ENCODE measurements at places on chromosomes 6 and 20. TPM values are rescaled to one million over a fixed set of nuclear protein-coding genes. Genes with fewer than 3 reads are reported as not detected.

GRM1 gene
- not detected for total RNA-seq

KIAA1755 gene
- total RNA-seq = 1.5 TPM

DNA sequence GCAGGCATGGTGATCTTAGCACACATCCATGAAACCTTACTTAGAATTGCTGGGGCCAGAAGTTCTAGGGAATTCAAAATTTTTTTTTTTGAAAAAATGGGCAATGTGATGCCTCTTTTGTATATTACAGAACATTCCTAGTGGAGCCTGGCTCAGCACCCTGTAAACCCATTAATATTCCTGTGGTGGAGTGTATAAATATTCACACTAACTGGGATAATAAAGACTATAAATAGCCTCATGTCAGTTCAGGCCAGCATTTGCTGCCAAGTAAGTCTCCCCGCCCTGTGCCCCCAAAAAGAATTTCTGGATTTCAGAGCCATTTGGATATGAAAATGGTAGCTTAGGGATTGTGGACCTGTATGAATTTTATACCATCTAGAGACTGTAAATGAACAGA lies 14.8 kb downstream of the BANF2 start:
- H3K4me1 ChIP-seq = peaks cover 7% of the 10 kb centered on the region
- H3K36me3 ChIP-seq = no peaks in the 10 kb centered on the region
- no peak overlapping the region for H3K27ac ChIP-seq
- no peak overlapping the region for H3K4me3 ChIP-seq
- peaks cover 12% of the 10 kb centered on the region for H3K27me3 ChIP-seq

DNA sequence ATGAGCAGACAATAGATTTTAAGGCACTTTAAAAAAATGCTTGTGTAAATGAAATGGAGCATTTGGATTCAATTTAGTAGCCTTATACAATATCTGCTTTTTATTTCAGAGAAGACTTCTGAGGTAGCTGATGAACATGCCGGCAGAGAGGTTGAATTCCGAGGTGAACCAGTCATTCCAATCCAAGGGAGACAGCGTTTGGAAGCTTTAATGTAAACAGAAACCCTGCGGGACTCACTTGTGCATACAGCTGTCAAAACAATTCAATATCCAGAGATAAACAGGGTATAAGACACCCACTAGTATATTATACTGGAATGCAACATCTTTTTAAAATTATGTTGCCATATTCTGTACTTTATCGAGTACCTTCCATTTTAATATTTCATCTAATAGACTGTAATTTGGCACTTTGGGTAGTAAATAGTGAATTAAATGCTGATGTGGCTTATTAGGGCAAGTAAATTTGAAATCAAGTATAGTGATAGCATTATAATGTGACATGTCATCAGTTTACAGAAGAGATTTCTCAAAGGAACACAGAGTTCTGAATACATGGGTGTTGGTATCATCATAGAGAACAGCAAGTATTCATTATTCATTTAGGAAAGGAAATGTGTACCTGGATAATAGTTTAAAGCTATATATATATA lies 347.7 kb downstream of the PRKN start:
- peaks cover 4% of the 10 kb centered on the region for H3K36me3 ChIP-seq
- H3K4me1 ChIP-seq = no peaks in the 10 kb centered on the region
- H3K27me3 ChIP-seq = no peaks in the 10 kb centered on the region

DNA sequence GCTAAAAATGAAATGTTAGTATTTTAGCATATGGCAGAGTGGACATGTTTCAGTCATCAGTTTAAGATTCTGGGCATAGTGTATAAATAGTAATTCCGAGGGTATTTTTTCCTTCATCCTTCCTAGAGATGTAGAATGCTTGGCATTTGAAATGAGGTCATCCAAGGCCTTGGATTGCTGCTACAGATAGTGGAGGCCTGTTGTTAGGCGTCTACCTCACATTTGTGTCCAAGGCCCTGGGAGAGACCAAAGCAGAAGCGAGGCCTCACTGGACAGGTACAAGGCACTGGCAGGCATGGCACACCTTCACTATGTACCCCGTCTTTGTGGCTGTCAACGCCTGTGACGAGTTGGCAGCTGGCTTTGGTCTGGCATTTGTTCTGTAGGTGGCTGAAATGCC lies 58.0 kb downstream of the DTD1 start:
- H3K27ac ChIP-seq = no peak overlapping the region
- no peak overlapping the region for H3K4me3 ChIP-seq
- no peak for DNase-seq

CNBD2 gene
- total RNA-seq = 2.6 TPM

CLPSL2 gene
- total RNA-seq = not detected

GRCh38 chr20:41003143-41003935 lies 25.3 kb upstream of the TOP1 start:
- peaks cover 3% of the 10 kb centered on the region for H3K27me3 ChIP-seq
- peak overlapping the region; percentile 86 for H3K4me3 ChIP-seq
- DNase-seq = peak; percentile 98

SPTLC3 gene
- not detected for total RNA-seq

DNA sequence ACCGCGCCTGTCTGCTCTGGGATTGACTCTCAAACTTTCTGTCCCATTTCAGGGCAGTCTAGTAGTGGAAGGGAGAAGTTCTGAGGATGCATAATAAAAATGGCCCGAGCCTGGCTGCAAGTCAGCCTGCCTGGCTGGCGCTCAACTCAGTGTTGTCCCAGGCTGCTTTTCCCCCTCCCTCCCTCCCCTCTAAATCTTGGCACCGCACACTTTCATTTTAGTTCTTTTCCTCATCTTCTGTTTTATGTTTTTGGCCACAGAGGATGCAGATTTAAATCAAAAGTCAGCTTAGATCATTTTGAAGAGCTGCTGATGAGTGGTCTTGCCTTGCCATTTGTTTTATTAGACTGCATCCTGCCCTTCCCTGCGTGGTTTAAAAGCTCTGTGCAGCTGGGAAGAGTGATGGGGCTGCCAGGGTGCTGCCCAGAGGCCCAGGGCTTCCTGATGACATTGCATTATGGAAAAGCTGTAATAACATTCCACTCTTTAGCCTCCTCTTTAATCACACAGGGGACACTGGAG lies 6.5 kb upstream of the UQCC2 start:
- no peaks in the 10 kb centered on the region for H3K36me3 ChIP-seq
- DNase-seq = no peak

- H3K4me1 ChIP-seq = peaks cover 30% of the 10 kb centered on the region
- no peak overlapping the region for H3K4me3 ChIP-seq
- peaks cover 3% of the 10 kb centered on the region for H3K27me3 ChIP-seq
- DNase-seq = no peak
- peaks cover 4% of the 10 kb centered on the region for H3K36me3 ChIP-seq
- H3K27ac ChIP-seq = no peak overlapping the region
Observed at GRCh38 chr6:26379292-26379691, 3.6 kb upstream of the BTN2A2 start.

DNA sequence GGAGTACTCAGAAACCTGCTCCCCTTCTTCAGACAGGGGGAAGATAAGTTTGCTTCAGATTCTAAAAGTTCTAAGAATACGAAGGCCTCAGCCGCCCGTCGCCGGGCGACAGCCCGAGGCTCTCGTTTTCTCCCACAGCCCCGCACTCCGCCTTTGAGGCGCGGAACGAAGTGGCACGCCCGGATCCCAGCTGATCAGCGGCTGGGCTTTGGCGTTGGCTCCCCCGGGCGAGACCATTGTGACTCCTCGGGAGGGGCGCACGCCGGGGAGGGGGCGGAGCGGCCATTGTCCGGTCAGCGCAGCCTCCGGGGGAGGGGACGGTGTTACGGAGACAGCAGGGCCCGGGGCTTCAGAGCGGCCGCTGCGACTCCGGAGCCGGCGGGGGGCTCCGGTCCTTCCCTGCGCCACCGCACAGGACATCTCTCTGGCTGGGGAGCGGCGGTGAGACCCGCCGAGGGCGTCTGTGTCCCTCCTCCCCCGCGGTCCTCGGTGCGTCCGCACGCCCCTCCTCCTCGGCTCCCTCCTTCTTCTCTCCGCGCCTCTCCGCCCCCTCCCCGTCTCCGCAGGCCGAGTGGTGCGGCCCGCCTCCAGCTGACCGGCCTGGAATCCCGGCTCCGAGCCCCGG lies at the start of gene ZFAND3:
ZFAND3 (plus strand) TSS at position 551 of the 625 bp plus-strand sequence. CDS start 219 bp downstream, outside the sequence.
- H3K4me1 ChIP-seq = peaks cover 40% of the 10 kb centered on the region
- no peaks in the 10 kb centered on the region for H3K27me3 ChIP-seq
- H3K27ac ChIP-seq = peak within 1 kb of the TSS; percentile 97
- peak within 1 kb of the TSS; percentile 95 for H3K4me3 ChIP-seq

GRCh38 chr6:33761581-33761921 lies 14.8 kb upstream of the IP6K3 start:
- peaks cover 10% of the 10 kb centered on the region for H3K27me3 ChIP-seq
- DNase-seq = no peak

DNA sequence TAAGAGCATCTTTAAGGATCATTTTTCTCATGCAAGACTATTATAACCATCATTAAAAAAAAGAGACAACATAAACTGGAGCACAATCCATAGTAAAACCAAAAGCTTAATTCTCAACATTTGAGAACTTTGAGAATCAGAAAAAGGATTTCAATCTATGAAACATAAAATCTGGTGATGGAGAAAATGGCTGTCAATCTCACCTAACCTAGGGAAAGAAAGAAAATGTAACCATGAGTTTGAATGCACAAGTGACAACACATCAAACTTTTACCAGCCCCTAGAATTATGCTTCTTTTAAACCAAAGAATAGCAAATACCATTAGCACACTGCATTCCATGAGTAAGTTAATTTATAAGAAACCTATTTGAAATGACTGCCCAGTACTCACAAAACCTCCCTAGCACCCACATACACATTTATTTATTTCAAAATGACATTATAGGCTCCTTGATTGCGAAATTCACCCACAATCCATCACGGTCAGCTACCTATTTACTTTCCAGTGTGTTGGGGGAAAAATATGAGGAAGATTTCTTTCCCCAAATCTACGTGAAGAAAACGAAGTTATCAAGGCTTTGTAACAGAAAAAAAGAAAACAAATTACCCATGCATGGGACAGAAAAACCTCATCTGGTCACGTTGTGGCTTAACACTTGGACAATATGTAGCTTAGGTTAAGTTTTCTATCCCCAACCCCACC lies 828 bp downstream of the ASCC3 start:
- DNase-seq = peak; percentile 8

FAM162B gene
- total RNA-seq = 6.7 TPM

DNA sequence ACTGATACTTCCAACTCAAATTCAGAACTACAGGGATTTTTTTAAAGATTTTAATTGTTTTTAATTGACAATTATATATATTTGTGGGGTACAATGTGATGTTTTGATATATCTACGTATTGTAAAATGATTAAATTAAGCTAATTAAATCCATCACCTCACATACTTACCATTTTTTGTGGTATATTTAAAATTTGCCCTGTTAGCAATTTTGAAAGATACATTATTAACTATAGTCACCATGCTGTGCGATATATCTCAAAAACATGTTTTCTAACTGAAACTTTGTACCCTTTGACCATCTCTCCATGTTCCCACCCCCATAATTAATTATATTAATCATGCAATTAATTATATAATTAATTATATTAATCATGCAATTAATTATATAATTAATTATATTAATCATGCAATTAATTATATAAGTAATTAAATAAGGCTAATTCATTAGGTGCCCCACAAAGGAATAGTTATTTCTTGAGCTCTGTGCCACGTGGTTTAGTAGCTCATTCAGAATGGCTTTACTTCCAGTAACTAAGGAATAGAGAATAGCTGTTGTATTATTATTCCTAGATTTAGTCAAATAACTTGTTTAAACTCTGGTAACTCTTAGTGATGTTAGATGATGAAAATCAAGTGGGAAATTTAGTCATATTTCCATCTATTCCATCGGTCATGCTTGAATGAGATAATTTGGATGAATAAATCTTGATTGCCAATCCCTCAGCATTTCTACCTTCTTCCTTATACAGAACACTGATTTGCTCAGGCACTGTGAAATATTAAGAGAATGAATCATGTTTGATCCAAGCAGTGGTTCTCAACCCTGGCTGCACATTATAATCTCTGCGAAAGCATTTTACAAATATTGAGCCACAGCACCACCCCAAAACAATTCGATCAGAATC lies 25.1 kb downstream of the LOC128125822 start:
- peaks cover 16% of the 10 kb centered on the region for H3K4me1 ChIP-seq
- no peaks in the 10 kb centered on the region for H3K36me3 ChIP-seq
- peak overlapping the region; percentile 95 for H3K4me3 ChIP-seq
- H3K27me3 ChIP-seq = no peaks in the 10 kb centered on the region

DNA sequence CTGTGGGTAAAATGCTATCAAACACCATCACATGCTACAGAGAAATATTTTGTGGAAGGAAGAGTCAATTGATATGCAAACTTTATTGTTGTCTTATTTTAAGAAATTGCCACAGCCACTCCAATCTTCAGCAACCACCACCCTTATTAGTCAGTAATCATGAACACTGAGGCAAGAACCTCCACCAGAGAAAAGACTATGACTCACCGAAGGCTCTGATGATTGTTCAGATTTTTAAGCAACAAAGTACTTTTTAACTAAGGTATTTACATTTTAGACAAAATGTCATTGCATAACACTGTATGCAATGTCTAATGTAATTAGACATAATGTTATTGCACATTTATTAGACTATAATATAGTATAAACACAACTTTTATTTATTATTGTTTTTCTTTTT lies 26.2 kb upstream of the MMP24 start:
- H3K4me1 ChIP-seq = peaks cover 22% of the 10 kb centered on the region
- peak overlapping the region; percentile 72 for H3K27ac ChIP-seq
- DNase-seq = peak; percentile 75
- H3K27me3 ChIP-seq = peaks cover 1% of the 10 kb centered on the region

GRCh38 chr6:132703936-132704335 lies 9.9 kb downstream of the VNN1 start:
- H3K4me3 ChIP-seq = no peak overlapping the region
- DNase-seq = no peak
- peaks cover 6% of the 10 kb centered on the region for H3K4me1 ChIP-seq
- peaks cover 5% of the 10 kb centered on the region for H3K27me3 ChIP-seq
- no peaks in the 10 kb centered on the region for H3K36me3 ChIP-seq

GRCh38 chr6:24847402-24847801 lies 48.7 kb upstream of the ARMH2 start:
- H3K4me1 ChIP-seq = no peaks in the 10 kb centered on the region
- H3K4me3 ChIP-seq = no peak overlapping the region
- no peak for DNase-seq
- H3K27me3 ChIP-seq = peaks cover 17% of the 10 kb centered on the region
- no peak overlapping the region for H3K27ac ChIP-seq
- H3K36me3 ChIP-seq = peaks cover 12% of the 10 kb centered on the region

- no peak overlapping the region for H3K4me3 ChIP-seq
- no peaks in the 10 kb centered on the region for H3K4me1 ChIP-seq
- H3K36me3 ChIP-seq = no peaks in the 10 kb centered on the region
- H3K27me3 ChIP-seq = no peaks in the 10 kb centered on the region
- no peak overlapping the region for H3K27ac ChIP-seq
Observed at GRCh38 chr6:115863211-115863610, 197.5 kb downstream of the FRK start.

PDYN gene
- total RNA-seq = not detected

DNA sequence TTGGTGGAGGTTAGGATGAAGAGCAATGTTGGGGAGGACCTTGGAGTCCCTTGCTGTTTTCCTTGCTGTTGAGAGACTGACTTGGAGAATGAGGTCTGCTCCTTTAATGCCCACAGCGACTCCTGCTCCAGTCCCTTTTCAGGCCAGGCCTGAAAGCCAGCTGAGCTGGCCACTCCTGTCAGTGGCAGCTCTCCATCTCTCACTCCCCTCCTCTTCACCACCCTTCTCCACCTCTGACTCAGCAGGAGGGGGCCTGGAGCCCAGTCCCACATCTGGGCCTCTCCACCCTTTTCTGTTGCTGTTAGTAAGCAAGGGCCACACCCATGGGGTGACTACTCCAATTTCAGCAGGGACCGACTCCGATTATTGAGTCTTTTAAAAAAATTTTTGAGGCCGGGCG lies 2.2 kb downstream of the SNX21 start:
- peak overlapping the region; percentile 91 for H3K4me3 ChIP-seq
- H3K36me3 ChIP-seq = peaks cover 13% of the 10 kb centered on the region
- H3K4me1 ChIP-seq = peaks cover 42% of the 10 kb centered on the region
- peak overlapping the region; percentile 85 for H3K27ac ChIP-seq
- H3K27me3 ChIP-seq = no peaks in the 10 kb centered on the region
- DNase-seq = no peak

MATN4 gene
- not detected for total RNA-seq

C20orf141 gene
- not detected for total RNA-seq

ULBP2 gene
- 15.8 TPM for total RNA-seq
